Endothelial cell of coronary artery (primary cell): ENCODE measurements at places on chromosomes 3 and 15. TPM values are rescaled to one million over a fixed set of nuclear protein-coding genes. Genes with fewer than 3 reads are reported as not detected.

The DNASE1L3 gene
- 0.09 and 0.18 TPM in 2 replicates for total RNA-seq

The MNS1 gene
- total RNA-seq, result 0.28 and 0.90 TPM in 2 replicates

The TRH gene
- total RNA-seq, result not detected in 2 replicates

The TF gene
- total RNA-seq, result under 0.01 and 0.36 TPM in 2 replicates

The SKOR1 gene
- total RNA-seq, result under 0.01 and 0.09 TPM in 2 replicates
